ENCODE measurements at places on chromosomes 6 and 20.

DNA sequence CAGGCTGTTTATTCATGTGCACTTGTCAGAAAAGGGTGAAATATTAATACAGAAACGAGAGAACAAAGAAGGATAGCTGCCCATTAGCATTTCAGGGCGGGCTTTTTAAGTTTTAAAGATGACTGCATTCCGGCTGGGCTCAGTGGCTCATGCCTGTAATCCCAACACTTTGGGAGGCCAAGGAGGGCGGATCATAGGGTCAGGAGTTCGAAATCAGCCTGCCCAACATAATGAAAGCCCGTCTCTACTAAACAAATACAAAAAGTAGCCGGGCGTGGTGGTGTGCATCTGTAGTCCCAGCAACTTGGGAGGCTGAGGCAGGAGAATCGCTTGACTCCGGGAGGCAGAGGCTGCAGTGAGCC, 130.5 kb downstream of the HFE start:
- DNase-seq = peak; percentile 53

DNA sequence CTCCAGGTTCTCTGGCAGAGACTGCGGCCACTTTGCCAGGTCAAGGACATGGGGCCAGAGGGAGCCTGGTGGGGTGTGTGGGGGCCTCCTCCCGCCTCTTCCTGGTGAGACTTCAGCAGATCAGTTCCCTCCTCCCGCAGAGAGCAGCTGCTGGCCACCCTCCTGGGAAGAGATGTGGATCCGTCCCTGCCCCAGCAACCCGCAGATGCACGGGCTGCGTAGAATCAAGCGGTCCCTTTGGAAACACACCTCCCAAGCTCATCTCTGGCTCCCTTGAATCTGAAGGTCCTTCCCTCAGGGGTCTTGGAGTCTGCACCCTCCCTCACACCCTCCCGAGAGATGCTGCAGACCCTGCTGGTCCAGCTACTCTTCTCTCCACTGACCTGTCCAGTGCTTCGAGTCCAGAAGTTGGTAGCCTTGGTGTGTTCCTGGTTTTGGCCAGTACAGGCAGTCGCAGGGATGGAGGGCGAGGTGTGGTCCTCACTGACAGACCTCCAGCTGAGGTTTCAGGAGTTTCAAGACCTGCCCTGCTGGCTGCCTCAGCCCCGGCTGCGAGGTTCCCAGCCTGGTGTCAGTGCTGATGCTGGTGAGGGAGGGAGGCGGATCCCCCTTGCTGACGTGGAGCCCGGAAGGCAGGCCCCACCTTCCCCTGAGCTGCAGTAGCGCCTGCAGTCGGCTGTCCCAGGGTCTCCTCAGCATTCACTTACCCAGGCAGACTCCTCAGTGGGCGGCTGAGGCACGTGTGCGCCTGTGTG, at the start of gene NPBWR2:
Gene NPBWR2, minus strand, starts transcription at position 585 of the 755 bp plus-strand sequence. CDS start 734 bp downstream, outside the sequence.
- no peak for DNase-seq

GRCh38 chr20:6920991-6921613, 153.6 kb downstream of the BMP2 start:
- no peak for DNase-seq

GRCh38 chr20:50911716-50912115, 19.5 kb downstream of the ADNP start:
- no peak for DNase-seq

DNA sequence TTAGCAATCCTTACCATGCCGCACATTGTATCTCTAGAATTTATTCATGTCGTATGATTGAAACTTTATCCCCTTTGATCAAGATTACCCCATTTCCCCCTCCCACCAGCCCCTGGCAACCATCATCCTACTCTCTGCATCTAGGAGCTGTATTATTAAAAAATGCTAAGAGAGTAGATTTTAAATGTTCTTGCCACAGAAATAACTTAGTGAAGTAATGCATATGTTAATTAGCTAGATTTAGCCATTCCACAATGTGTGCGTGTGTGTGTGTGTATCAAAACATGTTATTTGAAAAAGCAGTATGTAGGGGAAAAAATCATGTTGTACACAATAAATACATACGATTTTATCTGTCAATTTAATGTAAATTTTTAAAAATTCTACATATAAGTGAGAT, 11.9 kb upstream of the SPINT3 start:
- no peak for DNase-seq

- no peak for DNase-seq
Observed at GRCh38 chr20:36855241-36855657, 20.7 kb upstream of the TLDC2 start.
